ENCODE measurements at places on chromosomes 3 and 15.

DNA sequence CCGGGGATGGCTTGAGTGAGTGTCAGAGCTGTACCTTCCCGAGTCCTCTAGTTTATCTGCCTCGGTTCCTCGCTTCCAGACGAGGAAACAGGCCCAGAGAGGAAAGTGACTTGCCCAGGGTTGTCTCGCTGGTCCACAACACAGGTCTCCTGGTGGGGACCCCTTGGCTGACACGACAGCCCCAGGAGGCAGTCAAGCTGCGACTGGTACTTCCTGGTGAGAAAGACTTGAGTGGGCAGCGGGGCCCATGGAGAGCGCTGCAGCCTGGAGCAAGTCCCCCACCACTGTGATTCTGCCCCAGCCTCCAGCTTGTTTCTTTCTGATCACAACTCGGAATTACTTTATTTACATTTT, 600 bp upstream of the CHRNA5 start:
- peaks cover 8% of the 10 kb centered on the region for H3K27me3 ChIP-seq
- H3K4me1 ChIP-seq = peaks cover 18% of the 10 kb centered on the region
- H3K36me3 ChIP-seq = no peaks in the 10 kb centered on the region
- peak overlapping the region; percentile 30 for H3K27ac ChIP-seq
- no peak for DNase-seq
- peak overlapping the region; percentile 57 for H3K4me3 ChIP-seq

DNA sequence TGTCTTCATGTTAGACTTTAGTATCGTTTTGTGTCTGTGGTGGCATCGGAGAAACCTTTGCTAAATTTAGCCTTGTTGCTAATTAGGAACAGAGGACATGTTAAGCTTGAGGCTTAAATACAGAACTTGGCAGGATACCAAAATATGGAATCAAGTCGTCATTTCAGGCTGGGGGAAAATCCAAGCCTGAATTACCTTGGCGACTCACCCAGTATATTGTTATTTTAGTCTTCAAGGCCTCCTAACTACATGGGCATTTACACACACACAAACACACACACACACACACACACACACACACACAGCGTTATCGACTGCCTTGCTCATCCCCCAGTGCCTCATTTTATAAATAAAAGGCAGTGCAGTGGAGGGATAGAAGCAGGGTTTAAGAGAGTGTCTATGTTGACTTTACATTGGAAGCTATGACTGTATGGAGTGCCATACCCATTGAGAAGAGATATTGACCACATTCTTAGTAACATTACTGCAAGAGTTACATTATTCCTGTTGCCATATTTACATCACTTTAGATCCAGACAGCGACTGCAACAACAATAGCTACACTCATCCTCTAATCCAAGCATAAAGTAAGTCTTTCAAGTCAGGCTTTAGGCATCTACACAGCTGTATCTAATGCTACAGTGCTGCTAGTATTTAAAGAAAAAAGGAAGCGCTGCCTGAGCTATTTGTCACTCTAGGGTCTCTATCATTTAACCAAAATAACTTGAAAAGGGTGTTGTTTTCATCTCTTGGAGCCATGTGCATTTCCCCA, 210.8 kb upstream of the SEMA6D start:
- no peaks in the 10 kb centered on the region for H3K4me1 ChIP-seq
- H3K27ac ChIP-seq = no peak overlapping the region
- no peak for DNase-seq
- no peak overlapping the region for H3K4me3 ChIP-seq
- H3K36me3 ChIP-seq = no peaks in the 10 kb centered on the region

DNA sequence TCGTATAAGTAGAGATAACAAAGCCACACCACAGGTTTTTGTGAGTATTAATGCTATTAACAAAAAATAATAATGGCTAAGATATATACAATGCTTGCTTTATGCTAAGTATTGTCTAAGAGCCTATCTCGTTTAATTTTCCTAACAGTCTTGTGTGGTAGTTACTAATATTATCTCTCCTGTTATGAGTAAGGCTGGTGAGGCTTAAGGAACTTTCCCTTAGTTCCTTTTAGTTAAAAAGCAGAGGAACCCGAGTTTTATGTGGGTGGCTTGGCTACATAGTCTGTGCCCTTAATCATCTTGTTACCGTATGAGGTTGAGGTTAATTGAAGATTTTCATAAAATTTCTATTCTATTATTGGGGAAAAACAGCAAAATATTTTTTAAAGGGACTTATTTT, 218.4 kb downstream of the SOX2 start:
- no peaks in the 10 kb centered on the region for H3K27me3 ChIP-seq
- H3K4me1 ChIP-seq = no peaks in the 10 kb centered on the region
- no peaks in the 10 kb centered on the region for H3K36me3 ChIP-seq
- H3K4me3 ChIP-seq = no peak overlapping the region

GRCh38 chr3:186628756-186629155, 11.4 kb upstream of the FETUB start:
- DNase-seq = no peak
- H3K4me1 ChIP-seq = no peaks in the 10 kb centered on the region
- H3K4me3 ChIP-seq = no peak overlapping the region
- H3K27ac ChIP-seq = no peak overlapping the region
- no peaks in the 10 kb centered on the region for H3K36me3 ChIP-seq
